CD4-positive, alpha-beta T cell treated with Interleukin-4 for 4 hours (primary cell): ENCODE measurements at places on chromosomes 4 and X.

- no peak for DNase-seq
Observed at GRCh38 chrX:112947981-112948615, 107.5 kb upstream of the AMOT start.

GRCh38 chr4:41514766-41515481 lies 23.0 kb upstream of the LIMCH1 start:
- no peak for DNase-seq

GRCh38 chr4:2753436-2753835 lies 2.7 kb downstream of the TNIP2 start:
- DNase-seq, result no peak

GRCh38 chr4:8699479-8700145 lies 107.0 kb downstream of the CPZ start:
- DNase-seq, result no peak

GRCh38 chr4:41256131-41256739 lies 493 bp upstream of the UCHL1 start:
- no peak for DNase-seq
